ENCODE measurements at places on chromosomes 12 and 14. TPM values are rescaled to one million over a fixed set of nuclear protein-coding genes. Genes with fewer than 3 reads are reported as not detected.

DNA sequence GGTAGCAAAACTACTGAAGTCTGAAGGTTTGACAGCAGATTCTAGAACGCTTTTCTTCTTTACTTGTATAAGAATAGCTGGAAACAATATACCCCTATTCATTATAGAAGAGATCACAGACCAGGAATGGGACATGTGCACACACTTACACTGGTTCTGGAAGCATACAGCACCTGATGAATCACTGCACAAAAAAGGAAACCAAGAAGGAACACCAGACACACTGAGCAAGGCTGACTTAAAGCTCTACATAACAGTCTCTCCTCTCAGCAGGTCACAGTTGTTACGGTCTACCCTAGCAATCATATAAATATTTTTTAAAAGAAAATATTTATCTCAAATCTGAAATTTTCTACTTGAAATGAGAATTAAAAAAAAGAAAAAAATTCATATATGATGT, 13.5 kb downstream of the ATP2B1 start:
- no peaks in the 10 kb centered on the region for H3K4me1 ChIP-seq
- peaks cover 2% of the 10 kb centered on the region for H3K36me3 ChIP-seq
- no peak overlapping the region for H3K4me3 ChIP-seq
- no peaks in the 10 kb centered on the region for H3K27me3 ChIP-seq
- DNase-seq, result no peak
- no peak overlapping the region for H3K27ac ChIP-seq

GRCh38 chr12:52199294-52199919, 7.6 kb upstream of the KRT80 start:
- peaks cover 10% of the 10 kb centered on the region for H3K27me3 ChIP-seq
- DNase-seq, result no peak
- H3K4me1 ChIP-seq, result no peaks in the 10 kb centered on the region
- H3K36me3 ChIP-seq, result no peaks in the 10 kb centered on the region
- no peak overlapping the region for H3K27ac ChIP-seq

GRCh38 chr14:78588906-78589305, 418.7 kb downstream of the NRXN3 start:
- H3K4me3 ChIP-seq, result no peak overlapping the region
- no peak overlapping the region for H3K27ac ChIP-seq
- no peak for DNase-seq
- no peaks in the 10 kb centered on the region for H3K4me1 ChIP-seq

- H3K27ac ChIP-seq, result peak overlapping the region; percentile 48
- H3K36me3 ChIP-seq, result peaks cover 2% of the 10 kb centered on the region
- H3K27me3 ChIP-seq, result peaks cover 4% of the 10 kb centered on the region
- peak; percentile 51 for DNase-seq
- H3K4me1 ChIP-seq, result peaks cover 30% of the 10 kb centered on the region
- H3K4me3 ChIP-seq, result no peak overlapping the region
Measured at GRCh38 chr14:34098045-34098984, 147.4 kb upstream of the EGLN3 start.

DNA sequence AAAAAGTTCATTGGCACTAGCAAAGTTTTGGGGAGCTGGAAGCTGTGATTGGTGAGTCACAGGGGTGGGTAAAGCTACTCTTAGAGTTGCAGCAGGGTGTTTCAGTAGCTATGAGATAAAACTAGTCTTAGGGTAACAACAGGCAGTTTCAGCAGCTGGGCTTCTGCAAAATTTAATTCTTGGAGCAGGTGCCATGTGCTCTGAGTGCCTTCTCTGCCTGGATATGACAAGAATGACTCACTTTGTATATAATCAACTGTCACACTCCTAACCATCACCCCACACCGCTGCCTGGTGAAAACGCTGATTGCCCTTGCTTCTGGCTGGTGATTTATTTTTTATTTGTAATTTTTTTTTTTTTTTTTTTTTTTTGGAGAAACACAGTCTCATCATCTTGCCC, 10.5 kb upstream of the PLBD2 start:
- H3K27ac ChIP-seq, result no peak overlapping the region
- DNase-seq, result no peak

- H3K27me3 ChIP-seq, result no peaks in the 10 kb centered on the region
- H3K27ac ChIP-seq, result no peak overlapping the region
- no peak overlapping the region for H3K4me3 ChIP-seq
- DNase-seq, result no peak
Measured at GRCh38 chr14:30971586-30971985, 53.9 kb upstream of the AP4S1 start.

- DNase-seq, result no peak
- H3K4me1 ChIP-seq, result peaks cover 20% of the 10 kb centered on the region
- H3K4me3 ChIP-seq, result no peak overlapping the region
- no peaks in the 10 kb centered on the region for H3K36me3 ChIP-seq
- H3K27me3 ChIP-seq, result peaks cover 31% of the 10 kb centered on the region
- H3K27ac ChIP-seq, result no peak overlapping the region
Measured at GRCh38 chr14:56122301-56122700, 4.1 kb downstream of the PELI2 start.

DNA sequence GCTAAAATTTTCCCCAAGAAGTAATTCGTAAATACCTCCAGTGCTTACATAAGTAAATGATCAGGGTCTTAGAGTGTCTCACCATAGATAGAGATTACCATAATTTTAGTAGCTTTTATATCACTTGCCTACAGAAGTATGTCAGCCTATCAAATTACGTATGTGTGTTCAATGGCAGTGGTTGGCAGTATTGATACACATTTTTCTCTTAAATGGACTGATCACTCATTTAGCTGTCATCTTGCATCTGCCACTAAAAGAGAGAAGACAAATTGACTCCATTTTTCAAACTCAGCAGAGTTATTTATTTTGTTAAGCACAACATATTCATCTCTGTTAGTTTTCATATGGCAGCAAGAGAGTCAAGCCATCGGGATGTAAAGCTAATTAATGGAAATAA, 413.1 kb upstream of the CLEC14A start:
- no peaks in the 10 kb centered on the region for H3K4me1 ChIP-seq
- no peak overlapping the region for H3K27ac ChIP-seq
- H3K27me3 ChIP-seq, result no peaks in the 10 kb centered on the region
- no peak overlapping the region for H3K4me3 ChIP-seq

GRCh38 chr12:111447571-111448265, 42.0 kb downstream of the SH2B3 start:
- no peaks in the 10 kb centered on the region for H3K27me3 ChIP-seq
- H3K36me3 ChIP-seq, result peaks cover 70% of the 10 kb centered on the region

DNA sequence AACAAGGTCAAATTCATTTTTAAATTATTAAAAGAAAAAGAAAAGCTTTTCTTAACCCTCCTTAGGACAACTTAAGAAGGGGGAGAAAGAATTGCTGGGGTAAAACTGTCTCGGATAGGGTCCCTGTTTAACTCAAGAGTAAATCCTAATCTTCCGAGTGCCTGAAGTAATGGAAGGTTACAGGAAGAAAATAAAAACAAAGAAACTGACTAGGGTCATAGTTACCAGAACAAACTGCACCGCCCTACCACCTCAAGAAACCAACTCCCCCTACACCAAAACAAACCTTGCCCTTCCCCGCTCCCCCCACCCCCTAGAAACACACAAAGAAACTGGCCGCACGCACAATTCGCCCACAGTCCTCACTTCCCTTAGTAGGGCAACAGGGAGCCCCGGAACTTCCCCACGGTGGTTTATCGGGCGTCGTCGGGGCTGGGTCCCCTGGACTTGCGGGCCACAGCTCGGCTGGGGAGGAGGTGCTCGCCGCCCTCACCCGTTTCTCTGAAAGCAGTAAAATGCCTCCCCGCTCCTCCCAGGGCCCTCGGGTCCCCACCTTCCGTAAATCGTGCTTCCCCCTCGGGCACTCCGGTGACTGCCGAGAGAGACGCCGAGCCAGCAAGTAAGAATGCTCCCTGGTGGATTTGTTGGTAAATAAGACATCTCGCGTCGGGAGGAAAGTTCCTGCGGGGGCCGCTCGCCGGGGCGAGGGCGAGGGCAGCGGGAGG, 2.4 kb downstream of the SINHCAF start:
- H3K4me1 ChIP-seq, result peaks cover 54% of the 10 kb centered on the region
- peak overlapping the region; percentile 98 for H3K4me3 ChIP-seq
- no peaks in the 10 kb centered on the region for H3K27me3 ChIP-seq

GRCh38 chr12:2583642-2584401, 210.9 kb upstream of the FKBP4 start:
- no peak for DNase-seq
- H3K4me1 ChIP-seq, result no peaks in the 10 kb centered on the region
- H3K27me3 ChIP-seq, result peaks cover 28% of the 10 kb centered on the region
- no peak overlapping the region for H3K4me3 ChIP-seq
- H3K27ac ChIP-seq, result no peak overlapping the region

GRCh38 chr12:21527451-21528180, 1.5 kb downstream of the SPX start:
- H3K4me1 ChIP-seq, result peaks cover 4% of the 10 kb centered on the region
- peaks cover 42% of the 10 kb centered on the region for H3K27me3 ChIP-seq
- no peaks in the 10 kb centered on the region for H3K36me3 ChIP-seq

GRCh38 chr14:49483268-49483667, 102.9 kb downstream of the RPS29 start:
- H3K27ac ChIP-seq, result no peak overlapping the region
- no peaks in the 10 kb centered on the region for H3K36me3 ChIP-seq
- H3K4me3 ChIP-seq, result no peak overlapping the region
- H3K27me3 ChIP-seq, result peaks cover 10% of the 10 kb centered on the region

- H3K27me3 ChIP-seq, result no peaks in the 10 kb centered on the region
- DNase-seq, result no peak
- H3K36me3 ChIP-seq, result peaks cover 37% of the 10 kb centered on the region
- H3K4me3 ChIP-seq, result no peak overlapping the region
- no peaks in the 10 kb centered on the region for H3K4me1 ChIP-seq
Measured at GRCh38 chr14:103698380-103699260, 16.6 kb downstream of the XRCC3 start.

DNA sequence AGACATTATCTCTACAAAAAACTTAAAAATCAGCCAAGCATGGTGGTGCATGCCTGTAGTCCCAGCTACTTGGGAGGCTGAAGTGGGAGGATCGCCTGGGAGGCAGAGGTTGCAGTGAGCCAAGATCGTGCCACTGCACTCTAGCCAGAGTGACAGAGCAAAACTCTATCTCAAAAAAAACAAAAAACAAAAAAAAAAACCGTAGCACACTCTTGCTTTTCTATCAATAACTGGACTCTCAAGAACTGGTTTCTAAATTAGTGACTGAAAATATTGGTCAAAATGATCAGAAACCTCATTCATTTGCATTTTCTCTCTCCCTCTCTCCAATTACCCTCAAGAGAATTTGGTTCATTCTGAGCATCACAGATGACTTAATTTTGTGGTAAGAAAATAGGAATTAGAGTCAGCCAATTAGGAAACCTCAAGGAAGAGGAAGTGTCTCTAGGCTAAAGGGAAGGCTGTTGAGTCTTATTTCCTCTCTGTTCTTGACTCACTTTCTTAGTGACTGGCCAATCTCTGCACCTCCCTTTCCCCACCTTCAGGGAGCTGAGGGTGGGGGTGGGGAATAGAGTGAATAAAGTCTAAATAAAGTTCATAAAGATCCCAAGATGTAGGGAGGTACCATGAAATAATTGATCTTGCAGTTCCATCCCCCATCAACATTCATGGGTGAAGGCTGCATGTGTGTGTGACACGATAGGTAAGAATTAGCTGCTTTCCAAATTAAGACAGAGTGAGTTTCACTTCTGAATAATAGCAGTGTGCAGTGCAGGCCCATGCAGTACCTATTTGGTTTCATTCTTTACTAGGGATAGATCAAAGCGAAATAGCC, 6.8 kb upstream of the PSMA6 start:
- peak overlapping the region; percentile 68 for H3K4me3 ChIP-seq
- peaks cover 21% of the 10 kb centered on the region for H3K36me3 ChIP-seq
- H3K27ac ChIP-seq, result peak overlapping the region; percentile 85
- peak; percentile 42 for DNase-seq

- no peak for DNase-seq
- H3K4me3 ChIP-seq, result no peak overlapping the region
- peaks cover 12% of the 10 kb centered on the region for H3K27me3 ChIP-seq
- H3K36me3 ChIP-seq, result peaks cover 6% of the 10 kb centered on the region
- no peak overlapping the region for H3K27ac ChIP-seq
- peaks cover 18% of the 10 kb centered on the region for H3K4me1 ChIP-seq
Measured at GRCh38 chr14:103382376-103382775, 2.8 kb upstream of the MARK3 start.

DNA sequence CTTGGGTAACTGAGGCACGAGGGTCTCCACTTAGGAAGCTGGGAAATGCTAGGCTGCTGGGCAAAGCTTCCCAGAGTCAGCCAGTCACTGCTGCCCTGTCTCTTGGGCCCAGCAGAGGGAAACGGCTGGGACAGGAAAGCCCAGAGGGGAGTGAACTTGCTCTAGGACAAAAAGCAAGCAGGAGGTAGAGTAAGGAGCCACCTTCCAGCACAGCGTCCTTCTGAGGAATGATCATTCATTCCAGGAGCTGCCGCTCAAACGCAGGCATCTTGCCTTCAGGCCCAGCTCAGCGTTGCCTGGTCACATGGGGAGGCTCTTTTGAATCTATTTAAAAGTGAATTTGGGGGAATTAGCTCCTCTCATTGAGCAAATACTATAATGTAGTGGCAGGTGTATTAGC, 118.6 kb downstream of the CRACR2A start:
- H3K4me3 ChIP-seq, result no peak overlapping the region
- no peaks in the 10 kb centered on the region for H3K27me3 ChIP-seq
- H3K36me3 ChIP-seq, result peaks cover 39% of the 10 kb centered on the region
- H3K4me1 ChIP-seq, result peaks cover 31% of the 10 kb centered on the region
- H3K27ac ChIP-seq, result no peak overlapping the region

GRCh38 chr12:121590476-121591143, 9.8 kb upstream of the KDM2B start:
- H3K36me3 ChIP-seq, result peaks cover 7% of the 10 kb centered on the region
- DNase-seq, result peak; percentile 77
- H3K27ac ChIP-seq, result peak overlapping the region; percentile 98

GRCh38 chr14:34049790-34050189, 98.9 kb upstream of the EGLN3 start:
- no peak for DNase-seq
- no peak overlapping the region for H3K4me3 ChIP-seq
- H3K4me1 ChIP-seq, result peaks cover 71% of the 10 kb centered on the region
- peak overlapping the region; percentile 71 for H3K27ac ChIP-seq
- peaks cover 11% of the 10 kb centered on the region for H3K27me3 ChIP-seq

GRCh38 chr12:42128327-42128726, 16.3 kb downstream of the GXYLT1 start:
- H3K4me3 ChIP-seq, result no peak overlapping the region
- H3K27ac ChIP-seq, result no peak overlapping the region
- DNase-seq, result no peak

GRCh38 chr12:124451637-124452243, 115.7 kb downstream of the NCOR2 start:
- no peak overlapping the region for H3K4me3 ChIP-seq
- no peaks in the 10 kb centered on the region for H3K27me3 ChIP-seq
- H3K27ac ChIP-seq, result peak overlapping the region; percentile 70
- peaks cover 25% of the 10 kb centered on the region for H3K36me3 ChIP-seq
- no peak for DNase-seq

Gene DBX2
- total RNA-seq, result not detected

Gene RIN3
- 85.6 TPM for total RNA-seq

Gene SLC38A4
- not detected for total RNA-seq

Gene NANOG
- not detected for total RNA-seq

Gene PTPRB
- not detected for total RNA-seq

Gene TSPAN19
- total RNA-seq, result not detected

Gene PRIMA1
- total RNA-seq, result not detected

Gene LHX5
- not detected for total RNA-seq

Gene FGF23
- total RNA-seq, result not detected

Gene VPS37B
- 24.9 TPM for total RNA-seq

Gene STRAP
- 90.8 TPM for total RNA-seq

Gene R3HDM2
- total RNA-seq, result 59.0 TPM

Gene APAF1
- total RNA-seq, result 35.9 TPM
